ENCODE measurements at places on chromosomes 13 and 19. TPM values are rescaled to one million over a fixed set of nuclear protein-coding genes. Genes with fewer than 3 reads are reported as not detected.

CLEC11A gene
- polyA plus RNA-seq = 28.1 TPM

DNA sequence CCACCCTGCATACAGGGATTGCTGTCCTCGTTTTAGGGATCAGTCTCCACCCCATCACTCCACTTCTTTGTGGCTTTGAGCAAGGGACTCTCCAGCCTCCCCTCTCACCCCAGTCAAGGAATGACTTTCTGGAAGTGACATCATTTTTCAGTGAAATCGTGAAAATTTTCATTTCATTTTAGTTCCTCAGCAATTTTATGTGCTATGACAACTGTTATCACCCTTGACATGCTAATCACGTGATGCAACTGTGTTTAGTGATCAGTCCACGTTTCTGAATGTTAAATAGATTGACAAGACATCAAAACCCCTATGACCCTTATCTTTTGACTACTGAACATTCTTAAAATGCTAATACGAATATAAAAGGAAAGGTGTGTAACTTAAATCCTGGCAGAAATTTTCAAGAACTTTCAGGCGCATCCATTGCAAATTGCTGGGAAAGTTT lies 8.0 kb downstream of the C19orf81 start:
- DNase-seq = no peak

- no peak for DNase-seq
These were observed 34.4 kb downstream of the LMO7 start for GRCh38 chr13:75670496-75670895.

- no peak for DNase-seq
These were observed 16.2 kb upstream of the MIR17HG start for GRCh38 chr13:91331047-91331915.

DNA sequence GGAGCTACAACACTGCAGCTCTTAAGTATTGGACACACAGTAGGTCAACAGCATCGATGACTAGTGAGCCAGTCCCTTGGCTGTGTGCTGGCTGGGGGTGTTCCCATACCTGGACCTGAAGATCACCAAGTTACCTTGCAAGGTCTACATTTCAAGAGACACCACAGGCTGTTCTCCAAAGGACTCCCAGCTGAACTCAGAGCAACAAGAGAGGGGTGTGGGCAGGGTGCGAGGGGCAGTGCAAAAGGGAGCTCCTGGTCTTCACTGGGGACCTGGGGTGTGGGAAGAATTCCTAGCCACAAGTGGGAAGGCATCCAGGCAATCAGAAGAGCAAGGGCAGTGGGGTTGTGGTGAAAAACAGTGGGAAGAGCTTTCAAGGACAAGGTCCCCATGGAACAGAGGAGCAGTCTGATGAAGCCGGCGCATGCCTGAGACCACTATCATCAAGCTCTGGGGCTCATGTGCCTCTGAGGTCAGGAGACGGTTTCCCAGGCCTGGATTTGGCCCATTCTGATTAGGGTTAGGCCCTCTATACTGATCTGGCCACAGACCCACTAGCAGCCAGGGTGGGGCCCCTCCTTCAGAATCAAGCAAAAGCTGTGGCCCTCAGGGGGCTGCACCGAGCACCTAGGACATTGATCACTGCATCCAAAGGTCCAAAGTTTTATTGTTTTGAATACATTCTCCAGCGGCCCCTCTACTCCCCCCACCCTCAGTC lies 4.7 kb upstream of the GSK3A start:
- DNase-seq = no peak
